ENCODE measurements at places on chromosomes 13 and 19.

DNA sequence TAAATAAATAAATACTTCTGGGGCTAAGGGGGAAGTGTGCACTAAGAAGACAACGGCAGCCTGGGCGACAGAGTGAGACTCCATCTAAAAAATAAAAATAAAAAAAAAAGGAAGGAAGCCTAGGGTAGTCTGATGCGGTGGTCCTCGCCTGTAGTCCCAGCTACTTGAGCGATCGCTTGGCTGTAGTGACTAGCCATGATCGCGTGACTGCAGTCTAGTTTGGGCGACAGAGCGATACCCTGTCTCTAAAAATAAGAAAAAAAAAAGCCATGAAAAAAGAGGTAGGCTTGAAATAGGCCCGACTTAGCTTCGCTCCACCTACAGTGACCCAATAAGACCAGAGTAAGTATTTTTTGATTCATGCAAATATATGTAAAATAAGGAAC lies 661 bp upstream of the BABAM1 start:
- DNase-seq = no peak

- no peak for DNase-seq
Observed at GRCh38 chr19:43799502-43800142, 2.6 kb downstream of the LYPD5 start.

DNA sequence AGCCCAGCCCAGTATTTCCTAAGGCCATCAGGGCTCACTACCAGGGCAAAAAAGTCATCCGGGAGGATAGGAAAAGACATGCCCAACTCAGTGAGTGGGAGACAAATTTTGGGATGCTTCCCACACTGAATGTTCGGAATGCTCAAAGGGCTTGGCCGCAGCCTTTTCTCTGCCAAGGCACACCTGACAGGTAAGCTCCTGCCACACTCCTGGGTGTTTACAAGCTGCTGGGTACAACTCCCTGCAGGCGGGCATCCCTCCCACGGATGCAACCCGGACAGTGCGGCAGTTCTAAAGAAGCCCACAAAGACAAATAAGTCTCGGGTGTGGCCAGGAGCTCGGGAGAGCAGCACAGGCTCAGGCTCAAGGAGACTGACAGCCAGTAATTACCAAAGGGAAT lies 28.1 kb downstream of the SLC7A1 start:
- DNase-seq = no peak

DNA sequence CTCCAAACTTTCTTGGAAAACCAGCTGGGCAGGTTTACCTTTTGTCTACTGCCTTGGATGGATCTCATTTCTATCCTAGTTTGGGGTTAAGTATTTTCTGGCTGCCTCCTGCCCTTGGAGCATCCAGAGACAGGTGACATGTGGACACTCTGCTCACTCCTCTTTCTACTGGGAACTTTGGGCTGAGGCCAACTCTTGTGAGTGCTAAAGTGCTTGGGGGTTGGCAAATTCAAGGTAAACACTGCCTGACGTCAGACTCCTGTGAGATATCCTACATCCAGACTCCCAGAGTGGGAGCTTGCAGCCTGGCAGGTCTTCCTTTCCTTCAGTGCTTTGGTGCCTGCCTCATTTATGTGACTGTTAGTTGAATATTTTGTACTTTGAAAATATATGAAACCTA lies 388.1 kb downstream of the KCNRG start:
- DNase-seq = no peak

- DNase-seq = no peak
Observed at GRCh38 chr13:78875792-78876580, 217.0 kb upstream of the OBI1 start.

- DNase-seq = no peak
Observed at GRCh38 chr13:64453831-64454230, 2776.3 kb downstream of the PCDH9 start.

GRCh38 chr19:29206453-29206852 lies 6.5 kb downstream of the UQCRFS1 start:
- DNase-seq = no peak

DNA sequence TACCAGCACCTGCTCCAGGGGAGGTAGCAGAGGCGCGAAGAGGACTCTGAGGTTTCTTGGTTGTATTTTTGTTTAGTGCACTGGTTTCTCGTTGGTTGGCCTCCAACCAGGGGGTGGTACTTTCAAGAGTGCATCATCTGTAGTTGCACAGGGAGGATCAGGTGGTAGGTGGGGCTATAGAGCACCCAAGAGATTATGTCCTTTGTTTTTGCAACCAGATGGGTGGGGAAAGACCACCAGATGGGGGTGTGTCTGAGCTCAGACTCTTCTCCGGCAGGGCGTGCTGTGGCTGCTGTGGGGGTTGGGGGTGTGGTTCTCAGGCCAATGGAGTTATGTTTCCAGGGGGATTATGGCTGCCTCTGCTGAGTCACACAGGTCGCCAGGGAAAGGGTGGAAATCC lies 254.4 kb upstream of the KLF12 start:
- DNase-seq = no peak

- DNase-seq = no peak
Observed at GRCh38 chr13:73039201-73040108, 19.4 kb upstream of the KLF5 start.

GRCh38 chr19:38551450-38551813 lies 66.3 kb downstream of the MAP4K1 start:
- no peak for DNase-seq

GRCh38 chr13:69300131-69300530 lies 807.5 kb upstream of the ATXN8OS start:
- no peak for DNase-seq

DNA sequence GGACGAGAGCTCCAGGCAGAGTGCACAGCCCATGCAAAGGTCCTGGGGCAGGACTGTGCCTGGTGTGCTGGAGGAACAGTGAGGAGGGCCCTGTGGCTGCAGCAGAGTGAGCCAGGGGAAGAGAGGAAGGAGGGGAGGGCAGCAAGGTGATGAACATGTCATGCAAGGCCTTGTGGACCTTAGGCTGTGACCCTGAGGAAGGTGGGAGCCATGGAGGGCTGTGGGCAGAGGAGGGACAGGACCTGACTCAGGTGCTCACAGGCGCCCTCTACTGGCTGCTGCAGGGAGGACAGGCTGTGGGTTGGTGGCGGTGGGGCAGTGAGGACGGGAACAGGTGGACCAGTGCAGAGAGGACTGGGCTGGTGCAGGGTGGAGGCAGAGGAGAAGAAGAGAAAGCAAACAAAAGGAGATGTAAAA lies 170.3 kb downstream of the PTPRS start:
- DNase-seq = peak; percentile 50

DNA sequence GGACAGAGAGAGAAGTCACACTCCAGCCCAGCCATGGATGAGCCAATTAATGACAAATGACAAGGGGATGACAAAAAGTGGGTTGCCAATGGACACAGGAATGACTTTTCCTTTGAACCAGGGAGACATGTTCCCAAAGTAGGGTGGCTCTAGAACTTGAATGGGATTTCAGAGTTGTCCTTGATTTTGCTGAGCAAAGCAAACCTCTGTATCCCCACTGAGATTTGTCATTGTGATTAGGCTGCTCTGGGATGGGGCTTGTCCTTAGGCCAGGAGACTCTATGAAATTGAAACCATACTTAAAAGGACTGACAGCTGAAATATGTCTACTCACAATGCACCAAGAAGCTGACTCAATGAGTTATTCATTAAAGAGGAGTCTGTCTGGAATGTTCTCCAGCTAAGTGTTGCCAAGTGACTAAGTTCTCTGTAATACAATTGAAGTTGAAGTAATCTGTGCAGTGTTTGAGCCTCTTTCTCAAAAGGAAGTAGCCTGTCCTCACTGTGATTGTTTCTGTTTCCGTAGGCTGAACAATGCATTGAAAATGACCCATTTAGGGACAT lies 69.0 kb upstream of the PCDH9 start:
- no peak for DNase-seq

GRCh38 chr19:7944177-7944761 lies 803 bp upstream of the TIMM44 start:
- peak; percentile 94 for DNase-seq

- DNase-seq = peak; percentile 43
Observed at GRCh38 chr13:51550151-51550550, 34.1 kb upstream of the WDFY2 start.

DNA sequence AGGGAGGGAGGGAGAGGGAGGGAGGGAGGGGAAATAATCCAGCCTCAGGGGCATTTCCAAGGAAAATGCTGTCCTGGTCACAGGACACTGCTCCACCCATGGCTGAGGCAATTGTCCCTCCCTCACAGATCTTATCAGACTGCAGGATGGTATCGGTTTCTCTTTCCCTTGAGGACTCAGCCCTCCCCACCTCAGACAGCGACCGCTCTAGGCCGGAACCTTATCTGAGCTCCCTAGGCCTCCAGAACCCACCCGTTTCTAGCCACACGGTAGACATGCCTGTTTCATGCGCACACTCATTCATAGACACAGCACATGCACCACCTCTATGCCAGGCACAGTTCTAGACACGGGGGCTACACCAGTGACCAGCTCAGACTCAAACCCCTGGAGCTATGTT lies 10.0 kb upstream of the IZUMO2 start:
- DNase-seq = peak; percentile 11

DNA sequence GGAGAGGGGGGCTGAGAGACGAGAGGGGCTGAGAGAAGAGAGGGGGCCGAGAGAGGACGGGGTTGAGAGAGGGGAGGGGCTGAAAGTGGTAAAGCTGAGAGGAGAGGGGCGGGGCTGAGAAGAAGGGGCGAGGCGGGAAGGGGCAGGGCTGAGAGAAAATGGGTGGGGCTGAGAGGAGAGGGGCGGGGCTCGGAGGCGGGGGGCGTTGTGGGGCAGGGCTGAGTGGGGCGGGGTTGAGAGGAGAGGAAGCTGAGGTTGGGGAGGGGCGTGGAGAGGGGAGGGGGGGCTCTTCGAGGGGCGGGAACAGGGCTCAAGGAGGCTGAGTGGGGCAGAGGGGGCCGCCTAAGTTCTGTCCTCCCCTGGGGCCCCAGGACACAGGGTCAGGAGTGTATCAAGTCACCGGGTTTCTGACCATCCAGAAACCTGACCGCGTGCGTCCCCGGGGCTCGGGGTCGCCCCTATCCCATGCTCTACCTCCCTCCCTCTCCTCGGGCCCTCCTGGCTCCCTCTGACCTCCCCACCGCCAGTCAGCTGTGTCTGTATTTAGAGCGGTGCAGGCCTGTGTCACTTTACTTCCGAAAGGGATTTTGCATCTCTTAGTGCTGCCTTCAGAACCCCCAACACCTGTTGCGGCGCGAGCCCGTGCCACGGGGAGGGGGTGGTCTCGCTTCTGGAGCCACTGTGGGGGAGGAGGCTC lies 38.6 kb upstream of the SEMA6B start:
- DNase-seq = peak; percentile 68

- DNase-seq = no peak
Observed at GRCh38 chr13:98979012-98979660, 1.3 kb upstream of the DOCK9 start.

DNA sequence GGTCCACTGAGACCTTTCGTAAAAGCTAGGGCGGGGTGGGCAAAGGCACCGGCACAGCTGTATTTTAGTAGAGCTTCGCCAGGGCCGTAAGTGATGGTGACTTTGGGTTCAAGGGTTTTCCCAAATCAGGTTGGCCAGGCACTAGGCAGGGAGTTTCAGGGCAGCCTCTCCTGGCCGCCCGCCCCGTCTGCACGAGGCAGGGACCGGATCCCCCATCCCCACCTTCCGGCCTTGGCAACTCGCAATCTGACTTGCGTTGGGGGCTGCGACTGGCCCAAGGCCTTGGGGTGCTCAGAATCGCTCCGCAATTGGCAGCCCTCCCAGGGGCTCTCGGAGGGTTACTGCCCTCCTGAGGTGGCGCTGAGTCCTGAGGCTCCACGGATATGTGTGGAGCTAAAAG lies 4.1 kb upstream of the ZIC5 start:
- no peak for DNase-seq

- no peak for DNase-seq
Observed at GRCh38 chr19:38073841-38074685, 150.0 kb downstream of the DPF1 start.

- DNase-seq = no peak
Observed at GRCh38 chr13:112131081-112131712, 64.2 kb downstream of the SOX1 start.

DNA sequence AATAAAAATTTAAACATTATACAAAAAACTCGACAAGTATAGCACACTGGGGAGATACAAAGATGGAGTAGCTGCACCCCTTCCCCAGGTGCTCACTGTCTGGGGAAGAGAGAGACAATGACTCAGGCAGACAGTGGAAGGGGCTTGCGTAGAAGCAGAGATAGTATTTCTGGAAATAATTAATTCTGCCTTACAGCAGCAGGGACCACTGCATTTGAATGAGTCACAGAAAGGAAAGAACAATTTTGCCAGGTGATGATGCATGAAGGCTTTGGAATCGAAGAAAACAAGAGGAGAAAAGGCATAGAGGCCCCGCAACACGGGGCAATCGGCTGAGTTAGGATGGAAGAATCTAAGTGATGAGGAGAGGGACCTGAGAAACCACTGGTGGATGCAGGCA lies 447.4 kb downstream of the EFNB2 start:
- no peak for DNase-seq

DNA sequence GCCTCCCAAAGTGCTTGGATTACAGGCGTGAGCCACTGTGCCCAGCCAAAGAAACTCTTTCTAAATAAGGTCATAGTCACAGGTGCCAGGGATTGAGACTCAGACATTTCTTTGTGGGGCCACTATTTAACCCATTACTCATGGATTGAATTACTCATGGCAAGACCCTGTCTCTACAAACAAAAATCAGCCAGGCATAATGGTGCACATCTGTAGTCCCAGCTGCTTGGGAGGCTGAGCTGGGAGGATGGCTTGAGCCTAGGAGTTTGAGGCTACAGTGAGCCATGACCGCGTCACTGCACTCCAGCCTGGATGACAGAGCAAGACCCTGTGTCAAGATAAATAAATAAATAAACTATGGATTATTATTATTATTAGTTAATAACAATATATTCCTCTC lies 3.6 kb upstream of the KLF2 start:
- DNase-seq = no peak

DNA sequence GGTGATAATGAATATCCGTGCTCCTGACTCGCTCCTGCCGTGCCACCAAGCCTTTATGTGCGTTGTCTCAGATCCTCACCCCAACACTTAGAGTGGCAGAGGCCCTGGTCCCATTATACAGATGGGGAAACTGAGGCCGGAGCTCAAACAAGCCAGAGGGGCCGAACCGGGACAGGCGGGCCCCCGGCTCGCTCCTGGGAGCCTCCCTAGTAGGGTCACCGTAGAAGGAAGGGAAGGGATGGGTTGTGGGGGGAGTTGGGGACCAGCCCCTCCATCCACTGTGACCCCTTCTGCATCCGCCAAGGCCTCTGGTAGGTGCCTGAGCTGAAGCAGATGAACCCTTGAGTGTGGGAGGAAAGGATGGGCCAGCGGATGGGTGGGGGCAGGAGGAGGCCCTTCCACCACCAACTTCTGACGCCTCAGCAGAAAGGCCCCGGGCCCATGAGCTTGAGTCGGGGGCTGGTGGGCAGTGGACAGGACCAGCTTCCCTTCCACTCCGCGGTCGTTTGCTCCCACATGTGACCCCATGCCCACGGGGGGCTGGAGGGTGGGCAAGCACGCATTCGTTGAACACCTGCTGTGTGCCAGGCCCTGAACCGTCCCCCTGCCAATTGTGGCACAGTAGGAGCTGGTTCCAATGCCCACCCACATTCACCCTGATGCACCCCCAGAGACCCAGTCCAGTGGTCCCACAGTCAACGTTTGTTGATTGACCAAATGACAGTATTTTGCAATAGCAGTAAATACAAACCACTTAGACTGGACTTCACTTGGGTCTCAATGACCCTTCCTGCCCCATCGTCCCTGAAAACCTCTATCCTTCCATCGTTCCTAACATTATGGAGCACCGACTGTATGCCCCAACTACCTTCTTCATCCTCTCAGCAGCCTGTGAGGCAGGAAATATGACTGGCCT lies 24.2 kb upstream of the TCF3 start:
- DNase-seq = no peak

- DNase-seq = no peak
Observed at GRCh38 chr19:21848706-21849105, 12.7 kb upstream of the ZNF43 start.

- DNase-seq = no peak
Observed at GRCh38 chr13:93145199-93145598, 81.4 kb upstream of the GPC6 start.

Data from KBM-7 (cell line).